ENCODE measurements at places on chromosomes 4 and X. TPM values are rescaled to one million over a fixed set of nuclear protein-coding genes. Genes with fewer than 3 reads are reported as not detected.

Gene YIPF6
- total RNA-seq = 25.5 TPM

- DNase-seq = no peak
These were observed 2.6 kb upstream of the SLC6A8 start for GRCh38 chrX:153685156-153685536.

- peak; percentile 67 for DNase-seq
These were observed 98.2 kb upstream of the ARSJ start for GRCh38 chr4:114077610-114078009.

Gene SLC39A8
- total RNA-seq = 18.8 TPM

GRCh38 chr4:37735578-37735977 lies 49.4 kb upstream of the RELL1 start:
- no peak for DNase-seq

Gene METTL14
- total RNA-seq = 42.2 TPM

GRCh38 chrX:63471004-63471403 lies 119.9 kb upstream of the SPIN4 start:
- DNase-seq = no peak

Gene PABPC1L2B
- 0.17 TPM for total RNA-seq

DNA sequence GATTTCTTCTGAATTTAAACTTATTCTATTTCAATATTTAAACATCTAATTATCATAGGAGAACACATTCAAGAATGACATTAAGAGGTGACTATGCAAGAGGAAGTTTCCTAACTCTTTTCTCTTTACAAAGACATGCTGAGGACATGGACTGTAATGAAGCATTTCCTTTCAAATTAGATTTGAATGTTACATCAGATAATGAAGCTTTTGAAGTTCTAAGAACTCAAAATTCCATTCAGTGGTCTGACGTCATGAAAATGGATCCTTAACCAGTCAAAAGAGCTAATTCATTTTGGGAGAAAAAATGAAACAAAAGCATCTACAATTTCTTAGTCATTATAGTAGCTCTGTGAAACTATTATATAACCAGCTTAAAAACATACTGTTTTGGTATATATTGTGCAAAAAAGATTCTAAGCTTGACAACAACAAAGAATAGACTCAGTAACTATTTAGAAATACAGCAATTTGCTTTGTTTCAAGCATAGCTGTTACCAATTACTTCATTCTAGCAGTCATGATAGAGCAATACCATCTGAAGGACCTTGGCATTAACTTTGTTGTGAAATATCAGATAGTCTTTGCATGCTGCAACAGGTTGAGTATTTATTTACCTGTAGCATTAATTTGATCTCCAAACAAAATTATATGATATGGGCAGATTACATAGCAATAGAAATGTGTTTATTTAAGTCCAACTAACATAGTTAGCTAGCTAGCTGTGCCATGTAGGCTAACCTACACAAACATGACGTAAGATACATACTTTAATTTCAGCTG lies 13.7 kb upstream of the DTHD1 start:
- DNase-seq = no peak

GRCh38 chrX:132622130-132622529 lies 133.3 kb upstream of the MBNL3 start:
- no peak for DNase-seq

GRCh38 chrX:97267396-97268181 lies 383.9 kb downstream of the RPA4 start:
- DNase-seq = no peak

DNA sequence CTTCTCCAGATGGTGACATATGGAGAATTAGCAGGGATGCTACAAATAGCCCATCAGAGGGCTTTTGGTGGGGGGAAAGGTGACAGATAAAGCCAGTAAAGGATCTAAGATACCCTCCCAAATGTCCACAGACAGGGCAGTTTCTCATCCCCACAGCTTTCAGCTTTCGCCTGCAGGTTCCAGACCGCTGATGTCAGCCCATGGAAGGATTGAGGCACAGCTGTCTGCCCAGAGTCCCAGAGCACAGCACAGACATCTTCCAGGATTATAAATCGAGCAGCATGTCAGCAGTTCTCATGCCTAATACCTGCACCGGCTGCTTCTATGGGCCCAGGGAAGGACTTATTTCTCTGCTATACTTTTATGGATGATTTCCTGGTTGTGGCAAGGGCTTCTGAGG lies 96.7 kb upstream of the MXRA5 start:
- no peak for DNase-seq

Gene SPIN4
- total RNA-seq = 2.7 TPM

Measured in kidney epithelial cell (primary cell).